ENCODE measurements at places on chromosomes 4 and X.

DNA sequence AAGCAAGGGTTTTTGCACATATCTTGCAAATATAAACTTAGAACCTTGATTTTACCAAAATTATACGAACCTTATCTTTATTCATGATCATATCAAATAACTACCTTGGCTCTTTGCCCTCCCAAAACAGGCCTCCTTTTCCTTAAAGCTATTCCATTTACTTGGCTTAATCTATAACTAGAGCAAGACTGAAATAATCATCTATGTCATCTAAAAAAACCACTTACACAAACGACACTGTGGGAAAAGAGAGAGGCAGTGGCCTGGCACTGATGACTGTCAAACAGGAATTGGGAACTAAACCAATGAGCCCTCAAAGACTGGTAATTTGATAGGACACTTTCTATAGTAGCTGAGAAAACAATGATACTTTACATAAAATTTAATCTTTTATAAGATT is 11.7 kb upstream of the PTPN13 start:
- DNase-seq, result no peak

DNA sequence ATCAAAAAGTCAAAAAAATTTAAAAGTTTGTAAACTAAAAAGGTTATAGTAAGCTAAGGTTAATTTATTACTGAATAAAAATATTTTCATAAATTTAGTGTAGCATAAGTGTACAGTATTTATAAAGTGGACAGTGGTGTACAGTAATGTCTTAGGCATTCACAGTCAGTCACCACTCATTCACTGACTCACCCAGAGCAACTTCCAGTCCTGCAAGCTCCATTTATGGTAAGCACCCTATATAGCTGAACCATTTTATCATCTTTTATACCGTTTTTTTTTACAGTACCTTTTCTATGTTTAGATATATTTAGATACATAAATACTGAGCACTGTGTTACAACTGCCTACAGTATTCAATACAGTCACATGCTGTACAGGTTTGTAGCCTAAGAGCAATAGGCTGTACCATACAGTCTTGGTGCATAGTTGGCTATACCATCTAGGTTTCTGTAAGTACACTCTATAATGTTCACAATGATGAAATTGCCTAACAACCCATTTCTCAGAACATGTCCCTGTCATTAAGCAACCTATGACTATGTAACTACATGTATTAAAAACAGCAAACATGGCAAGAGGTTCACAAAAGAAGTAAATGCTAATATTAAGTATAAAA is 18.6 kb downstream of the ACSL4 start:
- DNase-seq, result no peak

DNA sequence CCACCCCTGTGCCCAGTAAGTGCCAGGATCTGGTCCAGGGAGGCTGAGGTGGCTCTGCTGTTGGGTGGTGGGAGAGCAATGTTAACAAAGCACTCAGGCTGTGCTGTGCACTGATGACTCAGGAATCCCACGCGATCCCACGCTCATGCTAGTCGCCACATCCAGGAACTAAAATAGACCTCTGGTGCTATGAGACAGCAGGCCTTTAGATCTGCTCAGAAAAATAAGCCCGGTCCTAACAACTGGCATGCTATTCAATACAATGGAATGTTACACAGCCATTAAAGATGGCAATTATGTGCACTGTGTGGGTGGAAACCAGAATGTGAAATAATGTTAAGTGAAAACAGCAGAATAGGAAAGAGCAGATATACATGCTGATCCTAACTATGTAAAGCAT is 26.0 kb downstream of the ARL13A start:
- DNase-seq, result no peak

GRCh38 chr4:72360075-72360474 is 208.9 kb downstream of the ADAMTS3 start:
- no peak for DNase-seq

DNA sequence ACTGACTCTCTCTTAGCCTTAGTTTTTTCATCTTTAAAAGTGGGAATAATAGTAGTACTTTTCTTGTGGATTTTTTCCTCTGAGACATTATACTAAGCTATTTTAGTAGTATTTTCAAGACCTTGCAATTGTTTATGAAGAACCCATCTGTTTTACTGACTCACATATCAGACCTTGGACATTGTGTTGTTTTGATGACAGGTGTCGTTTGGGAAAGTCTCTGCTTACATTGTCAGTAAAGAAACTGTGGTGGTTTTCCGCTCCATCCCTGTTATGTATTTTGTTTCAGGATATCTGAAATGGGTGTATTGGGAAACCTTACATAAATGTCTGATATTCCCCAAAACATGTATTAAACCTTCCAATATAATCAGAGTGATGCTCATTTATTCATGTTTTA is 92.2 kb downstream of the STIM2 start:
- DNase-seq, result no peak

DNA sequence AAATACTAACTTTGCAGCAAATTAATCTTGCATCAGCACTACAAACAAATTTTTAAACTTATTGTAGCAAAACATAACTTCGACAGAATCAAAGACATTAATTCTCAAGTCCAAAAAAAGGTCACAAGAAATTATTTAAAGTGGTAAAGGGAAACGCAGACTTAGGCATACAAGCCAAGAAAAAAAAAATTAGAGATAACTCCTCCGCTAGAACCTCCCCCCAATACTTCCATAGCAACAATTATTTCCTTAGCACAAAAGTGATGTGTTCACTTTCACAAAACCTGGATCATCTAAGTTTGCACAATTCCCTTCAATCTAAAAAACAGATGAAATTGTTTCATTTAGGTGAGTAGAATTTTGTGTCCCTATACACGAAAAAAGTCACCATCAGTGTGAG is 1.1 kb downstream of the LRBA start:
- DNase-seq, result no peak

DNA sequence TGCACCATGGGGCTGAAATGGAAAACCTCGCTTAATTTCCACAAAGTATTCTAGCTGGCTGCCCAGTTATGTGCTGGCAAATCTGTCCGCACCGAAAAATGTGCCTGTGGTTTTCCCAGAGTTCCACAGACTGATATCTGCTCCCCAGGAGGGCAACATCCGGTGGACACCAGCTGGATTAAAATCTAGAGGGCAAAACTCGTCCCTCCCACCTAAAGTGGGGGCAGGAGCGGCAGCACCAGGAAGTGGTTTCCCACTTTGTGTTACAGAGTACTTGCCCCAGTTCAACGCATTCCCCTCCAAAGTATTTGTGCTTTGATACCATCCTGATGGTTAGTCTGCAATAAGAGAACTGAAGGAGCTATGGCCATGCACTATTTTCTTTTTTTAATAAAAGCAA is 187.6 kb downstream of the TSPAN5 start:
- no peak for DNase-seq

DNA sequence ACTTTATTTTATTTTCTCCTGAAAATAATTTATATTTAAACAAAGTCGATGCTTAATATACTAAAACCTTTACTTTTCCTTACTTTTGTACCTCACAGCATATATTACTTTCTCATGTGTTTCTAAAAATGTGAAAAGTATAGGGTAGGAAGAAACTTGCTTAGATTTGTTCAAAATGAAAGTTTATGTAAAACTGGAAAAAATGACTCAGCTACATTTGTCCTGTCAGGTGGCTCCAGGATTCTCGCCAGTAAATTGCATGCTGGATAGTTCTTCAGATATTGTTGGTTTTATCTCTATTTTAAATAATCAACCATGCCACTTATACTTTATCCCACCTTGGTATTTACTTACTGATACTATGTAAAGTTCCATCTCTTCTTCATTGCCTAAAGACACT is 159.2 kb upstream of the NDST4 start:
- DNase-seq, result no peak

- DNase-seq, result no peak
Measured at GRCh38 chr4:78296261-78296660, 239.1 kb downstream of the FRAS1 start.

DNA sequence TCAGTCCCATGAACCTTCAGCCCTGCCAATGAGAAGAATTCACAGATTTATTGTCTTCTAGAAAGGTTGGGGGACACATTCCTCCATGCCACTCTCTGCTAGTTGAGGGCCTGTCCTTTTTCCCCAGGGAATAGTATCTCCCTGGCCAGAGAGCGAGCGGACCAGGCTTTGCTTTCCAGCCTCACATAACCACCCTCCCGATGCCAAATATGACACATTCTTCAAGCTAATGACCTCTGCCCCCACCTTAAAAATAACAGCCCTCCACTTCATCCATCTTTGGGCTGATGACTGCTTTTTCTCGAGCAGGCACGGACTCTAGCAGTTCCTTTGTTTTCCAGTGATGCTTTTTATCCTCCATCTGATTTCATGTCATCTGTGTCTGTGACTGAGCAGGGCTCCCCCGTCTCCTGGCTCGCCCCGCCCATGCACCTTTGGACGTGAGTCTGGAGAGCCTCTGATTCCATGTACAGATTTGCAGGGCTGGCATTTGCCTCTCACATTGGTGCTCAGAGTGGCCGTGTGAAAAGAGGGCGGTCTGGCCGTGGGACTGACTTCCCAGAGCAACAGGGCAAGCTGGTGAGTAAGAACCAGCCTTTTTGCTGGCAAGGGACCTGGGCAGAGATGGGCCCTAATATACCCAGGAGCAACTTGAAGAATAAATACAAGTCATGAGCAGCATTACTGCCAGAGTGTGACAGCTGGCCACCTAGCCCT is 279.8 kb downstream of the BCOR start:
- DNase-seq, result no peak

DNA sequence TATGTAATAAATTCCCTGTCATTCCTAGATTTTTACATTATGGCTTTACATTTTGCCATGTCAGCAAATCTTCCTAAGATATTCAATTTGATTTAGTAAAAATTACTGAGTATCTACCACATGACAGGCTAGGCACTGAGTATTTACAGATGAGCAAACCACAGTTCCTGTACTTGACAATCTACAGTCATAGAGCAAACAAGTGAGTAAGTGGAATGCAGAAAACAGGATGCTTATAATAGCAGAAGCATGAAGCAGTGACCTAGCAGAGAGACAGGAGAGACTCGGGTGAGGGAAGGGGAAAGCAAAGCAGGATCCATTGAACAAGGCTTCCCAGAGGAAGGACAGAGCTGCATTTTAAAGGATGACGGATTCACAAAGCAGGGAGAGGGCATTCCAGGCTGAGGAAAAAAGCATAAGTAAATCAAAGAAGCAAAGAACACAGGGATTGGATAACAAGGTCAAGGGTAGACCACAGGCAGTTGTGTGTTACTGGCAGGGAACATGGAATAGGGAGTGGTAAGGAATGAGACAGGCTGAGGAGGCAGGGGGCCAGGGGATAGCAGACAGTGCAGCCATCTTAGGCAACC is 124.7 kb upstream of the C1QTNF7 start:
- DNase-seq, result no peak

- no peak for DNase-seq
Measured at GRCh38 chr4:106414366-106414765, 45.8 kb upstream of the GIMD1 start.

Measured in AML-193 (cell line).